Suppressor macrophage (primary cell): ENCODE measurements at places on chromosomes 7 and 10.

DNA sequence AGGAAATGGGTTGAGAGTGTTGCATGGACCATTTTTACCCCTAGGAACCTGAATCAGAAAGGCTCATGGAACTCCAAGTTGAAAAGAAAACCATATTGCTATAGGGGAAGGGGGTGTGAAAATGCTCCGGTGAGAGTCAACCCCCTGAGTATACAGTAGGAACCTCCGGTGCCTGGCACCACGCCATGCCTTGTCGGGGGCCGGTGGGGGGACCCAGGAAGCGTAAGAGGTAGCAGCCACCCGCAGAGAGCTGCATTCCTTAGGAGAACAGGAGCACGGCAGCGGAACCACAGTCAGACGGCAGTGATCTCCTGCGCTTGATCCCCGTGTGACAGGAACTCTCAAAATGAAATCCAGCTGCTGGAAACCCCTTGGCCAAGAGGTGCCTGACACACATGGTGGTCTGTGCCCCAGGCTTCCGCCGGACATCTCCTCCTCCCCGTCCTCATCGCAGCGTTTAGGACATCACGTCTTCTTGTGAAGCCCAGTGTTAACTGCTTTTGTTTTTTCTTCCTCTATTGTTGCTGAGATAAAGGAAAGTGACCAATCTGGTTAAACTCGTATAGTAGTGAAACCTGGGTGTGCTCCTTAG, 186.8 kb downstream of the CELF2 start:
- DNase-seq, result no peak

DNA sequence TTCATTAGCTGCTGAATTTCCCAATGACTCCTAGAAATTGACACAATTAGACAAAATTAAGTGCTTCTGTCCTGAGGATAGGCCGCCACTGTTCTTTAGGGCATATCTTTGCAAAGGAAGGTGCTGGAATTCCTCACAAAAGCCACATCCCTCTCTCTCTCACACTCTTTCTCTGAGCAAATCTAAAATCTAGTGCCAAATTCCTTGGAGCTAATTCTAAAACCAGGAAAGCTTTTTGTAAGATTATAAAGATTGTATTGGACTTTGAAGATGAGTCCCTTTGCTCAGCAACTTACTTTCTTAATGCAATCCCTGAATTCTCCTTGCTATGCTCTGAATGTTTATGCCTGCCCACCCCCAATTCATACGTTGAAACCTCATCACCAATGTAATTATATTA, 288.9 kb downstream of the KCNMA1 start:
- no peak for DNase-seq

DNA sequence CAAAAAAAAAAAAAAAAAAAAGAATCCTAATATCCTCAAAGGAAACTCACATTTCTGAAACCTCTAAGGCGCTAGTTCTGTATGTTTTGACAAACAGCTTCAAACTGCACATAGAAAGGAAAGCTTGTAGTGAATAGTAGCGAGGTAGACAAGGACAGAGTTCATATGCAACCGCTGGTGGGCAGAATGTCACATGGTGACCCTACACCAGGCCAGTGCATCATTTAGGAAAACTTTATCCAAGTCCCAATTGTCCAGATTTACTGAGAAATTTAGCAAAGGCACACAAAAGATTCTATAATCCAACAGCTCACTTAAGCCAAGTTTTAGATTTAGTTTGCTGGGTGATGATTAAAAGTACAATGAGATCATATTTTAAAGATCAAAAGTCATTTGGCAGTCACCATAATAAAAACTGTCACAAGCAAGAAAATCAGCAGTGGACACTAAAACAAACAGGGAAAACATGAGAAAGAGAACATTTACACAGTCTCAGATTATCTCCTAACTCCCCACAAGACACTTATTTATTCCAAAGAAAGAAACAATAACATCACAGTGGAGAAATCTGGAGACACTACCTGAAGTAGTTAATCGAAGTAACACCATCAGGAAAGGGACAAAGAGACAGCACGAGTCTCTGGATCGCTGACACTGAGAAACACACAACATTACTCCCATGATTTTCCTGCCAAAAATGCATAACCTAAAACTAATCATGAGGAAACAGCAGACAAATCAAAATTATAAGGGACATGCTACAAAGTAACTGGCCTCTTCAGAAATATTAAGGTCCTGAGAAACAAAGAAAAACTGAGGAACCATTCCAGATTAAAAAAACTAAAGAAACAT, 20.2 kb downstream of the FAM204A start:
- no peak for DNase-seq

DNA sequence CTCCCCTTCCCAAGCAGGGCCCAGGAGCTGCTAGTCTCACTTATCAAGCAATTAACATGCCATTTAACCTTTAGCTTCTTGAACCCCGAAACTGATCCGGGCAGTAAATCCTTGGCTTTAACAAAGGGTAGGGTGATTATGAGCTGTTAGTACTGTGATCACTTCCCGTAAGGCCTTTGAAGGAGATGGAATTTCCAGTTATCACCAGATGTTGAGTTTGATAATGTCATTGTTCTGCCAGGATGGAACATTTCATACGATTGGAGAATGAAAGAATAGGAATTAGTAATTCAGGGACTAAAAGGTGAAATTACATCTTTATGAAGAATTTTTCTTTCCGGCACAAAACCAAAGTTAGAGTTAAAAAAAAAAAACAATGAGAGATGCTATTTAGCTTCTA, 570.9 kb upstream of the FOXK1 start:
- no peak for DNase-seq

GRCh38 chr7:42074076-42074475, 162.9 kb downstream of the GLI3 start:
- peak; percentile 62 for DNase-seq

DNA sequence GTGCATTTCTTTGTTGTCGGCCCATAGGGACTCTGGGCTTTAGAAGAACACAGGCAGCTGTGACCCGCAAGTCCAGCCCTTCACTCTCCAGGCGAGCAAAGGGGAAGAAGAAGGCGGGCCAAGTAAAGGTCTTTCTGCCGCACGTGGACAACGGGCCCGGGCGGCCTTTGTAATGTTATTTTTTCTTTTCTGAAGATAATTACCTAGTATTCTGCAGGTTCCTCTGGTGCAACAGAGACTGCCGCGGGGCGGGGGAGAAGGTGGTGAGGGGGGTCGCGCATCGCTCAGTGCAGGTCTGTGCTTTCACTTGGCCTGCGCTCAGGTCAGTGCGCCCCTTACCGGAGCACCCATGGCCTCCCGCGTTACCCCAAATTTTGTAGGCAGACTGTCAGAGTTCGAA, 7.1 kb upstream of the TBX20 start:
- DNase-seq, result no peak

- DNase-seq, result no peak
Measured at GRCh38 chr7:36600869-36601530, 123.3 kb downstream of the AOAH start.

DNA sequence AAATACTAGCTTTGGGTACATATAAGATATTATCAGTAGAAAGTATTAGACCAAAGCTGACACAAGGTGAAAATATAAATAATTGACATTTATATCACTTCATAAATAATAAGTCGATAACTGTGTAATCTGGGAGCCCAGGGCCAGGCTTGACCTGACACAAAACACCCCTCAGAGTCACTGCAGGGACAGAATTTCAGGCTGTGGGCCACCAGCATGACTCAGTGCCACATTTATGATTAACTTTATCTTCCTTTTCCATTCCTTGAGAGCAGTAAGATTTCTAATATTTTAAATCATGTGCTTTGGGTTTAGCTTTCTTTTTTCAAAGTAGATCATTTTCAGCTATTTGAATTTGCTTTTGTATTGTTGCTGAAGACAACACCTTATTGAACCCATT, 102.9 kb upstream of the NFE2L3 start:
- no peak for DNase-seq

- DNase-seq, result no peak
Measured at GRCh38 chr7:2282185-2282751, 32.0 kb downstream of the SNX8 start.

DNA sequence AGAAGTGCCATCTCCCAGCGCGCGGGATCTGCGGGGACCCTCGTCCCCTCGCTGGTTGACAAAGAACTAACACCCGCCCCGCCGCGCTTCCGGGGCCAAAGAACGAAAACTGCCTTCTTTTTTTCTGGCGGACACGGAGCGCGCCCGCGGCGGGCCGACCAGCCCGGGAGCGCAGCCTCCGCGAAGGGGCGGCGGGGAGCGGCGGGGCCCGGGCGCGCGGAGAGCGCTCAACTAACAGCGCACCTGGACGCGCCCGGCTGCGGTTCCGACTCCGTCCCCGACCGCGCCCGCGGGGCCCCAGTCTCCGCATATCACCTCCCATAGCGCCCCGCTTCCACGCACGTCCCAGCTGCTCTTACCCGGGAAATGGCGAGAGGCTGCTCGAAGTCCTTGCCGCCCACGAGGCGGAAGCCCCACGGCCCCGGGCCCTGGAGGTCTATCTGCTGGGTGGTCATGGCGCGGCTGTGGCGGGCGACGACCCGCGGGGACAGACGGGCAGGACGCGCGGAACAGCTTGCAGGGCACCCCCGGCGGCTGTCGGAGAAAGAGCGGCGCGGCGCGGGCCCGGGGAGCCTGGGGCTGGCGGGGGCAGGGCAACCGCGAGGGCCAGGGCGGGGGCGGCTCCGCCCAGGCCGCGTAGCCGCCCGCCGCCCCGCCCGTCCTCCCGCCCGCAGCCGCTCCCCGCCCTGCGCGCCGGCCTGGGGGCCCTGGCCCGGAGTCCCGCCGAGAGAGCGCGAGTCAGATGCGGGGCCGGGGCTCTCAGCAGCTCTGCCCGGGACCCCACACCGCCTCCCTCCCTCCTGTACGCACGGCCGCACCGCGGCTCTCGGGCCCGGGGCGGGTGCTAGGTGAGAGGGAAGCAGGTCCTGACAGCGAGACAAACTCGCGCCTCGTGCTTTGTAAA, at the start of gene PDLIM1:
TSS of gene PDLIM1 (minus strand) at position 543 of the 904 bp plus-strand sequence. CDS start at position 455, 88 bp downstream.
- peak; percentile 11 for DNase-seq

DNA sequence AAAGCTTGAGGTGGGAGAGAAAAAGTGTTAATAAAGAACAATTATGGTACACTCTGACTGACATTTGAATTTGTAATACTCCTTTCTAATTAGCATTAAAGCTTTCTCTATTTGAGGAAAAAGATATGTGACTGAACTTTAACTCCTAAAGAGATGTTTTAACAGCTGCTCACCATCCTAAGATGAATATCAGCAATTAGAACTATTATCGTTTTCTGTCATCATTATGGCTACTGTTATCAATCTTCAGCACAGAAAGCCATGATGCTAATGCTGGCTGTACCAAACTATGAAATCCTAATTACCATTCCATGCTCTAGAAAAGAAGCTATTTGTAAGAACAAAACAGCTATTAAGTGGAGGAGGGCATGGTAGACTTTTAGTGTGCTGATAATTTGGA, 228.8 kb upstream of the CSTF2T start:
- no peak for DNase-seq

DNA sequence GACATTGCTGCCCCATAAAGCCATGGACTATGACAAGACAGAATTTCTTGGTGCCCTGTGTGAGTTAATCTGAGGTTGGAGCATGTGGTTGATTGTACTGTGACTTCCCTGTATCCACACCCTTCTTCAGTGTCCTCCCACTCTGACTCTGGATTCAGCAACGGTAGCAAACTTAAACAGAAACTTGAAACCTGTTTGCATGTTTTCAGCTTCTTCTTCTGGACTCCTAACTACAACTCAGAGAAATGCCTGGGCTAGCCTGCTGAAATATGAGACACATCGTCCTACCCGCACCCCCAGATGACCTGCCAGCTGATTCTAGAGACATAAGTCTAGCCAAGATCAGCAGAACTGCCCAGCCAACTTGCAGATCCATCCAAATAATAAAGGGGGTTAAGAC, 78.4 kb downstream of the IPMK start:
- no peak for DNase-seq

- DNase-seq, result no peak
Measured at GRCh38 chr7:5388905-5389433, 34.7 kb downstream of the TNRC18 start.

GRCh38 chr10:49751636-49752510, 10.2 kb downstream of the OGDHL start:
- DNase-seq, result no peak

DNA sequence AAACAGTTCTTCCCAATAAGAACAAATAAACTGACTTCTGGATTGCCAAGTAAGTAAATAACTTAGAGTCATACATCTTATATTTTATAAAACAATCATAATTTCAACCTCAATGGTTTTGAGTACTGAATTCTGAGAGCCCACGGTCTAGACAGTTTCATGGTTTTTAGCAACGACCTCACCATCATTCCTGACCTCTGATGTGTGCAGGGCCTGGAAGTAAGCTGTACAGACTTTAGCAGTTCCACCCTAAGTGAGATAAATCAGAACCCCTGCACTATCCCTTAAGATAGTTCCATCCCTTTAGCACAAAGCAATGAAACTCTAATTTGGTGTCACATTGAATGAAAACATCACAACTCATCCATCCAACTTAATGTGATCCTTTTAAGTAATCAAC, 86.0 kb downstream of the NEBL start:
- no peak for DNase-seq

DNA sequence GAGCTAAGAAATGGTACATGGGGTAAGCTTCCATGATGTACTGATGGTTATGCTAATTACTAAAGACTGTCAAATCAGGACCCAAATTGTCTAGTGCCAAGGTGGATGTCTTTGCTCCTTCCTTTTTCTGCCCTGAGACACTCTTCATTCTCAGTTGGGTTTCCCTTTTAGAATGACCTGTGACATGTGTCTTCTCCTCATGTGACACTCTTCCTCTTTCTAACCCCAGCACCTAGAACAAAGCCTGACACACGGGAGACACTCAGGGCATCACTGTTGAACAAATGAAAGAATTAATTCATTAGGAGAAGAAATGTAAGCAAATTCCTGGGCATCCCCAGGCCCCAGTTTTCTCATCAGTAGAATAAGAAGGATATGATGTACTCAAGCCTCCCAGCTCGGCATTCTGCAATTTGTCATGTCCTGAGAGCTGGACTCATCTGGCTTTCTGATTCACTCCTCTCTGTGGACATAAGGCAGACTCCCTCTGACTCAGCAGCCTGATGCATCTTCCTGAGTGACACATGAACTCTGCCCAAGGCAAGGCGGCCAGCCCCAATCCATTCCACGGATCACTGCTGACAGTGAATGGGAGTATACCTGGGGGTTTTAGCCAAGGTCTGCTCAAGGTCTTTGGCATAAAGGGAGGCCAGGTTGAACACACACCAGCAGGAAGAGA, 473.8 kb downstream of the KCNMA1 start:
- DNase-seq, result peak; percentile 62

DNA sequence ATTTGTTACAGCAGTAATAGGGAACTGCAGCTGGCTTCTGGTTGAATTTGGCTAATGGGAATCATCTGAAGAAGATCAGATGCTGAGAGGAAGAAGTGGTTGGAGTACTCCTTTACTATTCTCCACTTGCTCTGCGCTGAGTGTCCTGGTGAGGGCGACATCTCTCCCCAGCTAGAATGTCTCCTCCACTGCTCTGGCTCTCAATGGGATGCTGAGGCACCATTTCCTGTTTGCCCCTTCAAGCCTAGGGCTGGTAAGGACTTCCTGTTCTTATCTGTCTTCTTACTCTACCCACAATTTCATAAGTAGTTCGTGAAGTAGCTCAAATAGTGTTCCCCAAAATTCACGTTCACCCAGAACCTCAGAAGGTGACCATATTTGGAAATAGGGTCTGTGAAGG, 43.2 kb upstream of the TES start:
- DNase-seq, result peak; percentile 33
